Hypothalamus (tissue), 51 donors: ENCODE measurements at places on chromosomes 2 and 18.

DNA sequence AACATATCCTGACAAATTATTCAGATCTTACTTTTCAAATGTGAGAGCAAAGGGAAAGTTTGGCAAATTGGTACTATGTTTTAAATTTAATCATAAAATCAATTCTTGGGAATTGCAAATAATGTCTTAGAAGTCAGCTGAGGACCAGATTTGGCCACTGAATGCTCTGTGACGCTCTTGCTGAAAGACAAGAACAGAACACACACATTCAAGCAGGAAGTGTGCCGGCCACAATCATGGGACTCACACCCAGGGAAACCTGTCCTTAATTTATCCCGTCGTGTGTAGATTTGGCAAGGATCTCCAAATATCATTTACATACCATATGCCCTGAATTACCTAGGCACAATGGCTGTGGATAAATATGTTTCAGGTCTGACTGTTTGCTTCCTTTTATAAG, 253.1 kb downstream of the TCF4 start:
- peak; percentile 20 for DNase-seq

DNA sequence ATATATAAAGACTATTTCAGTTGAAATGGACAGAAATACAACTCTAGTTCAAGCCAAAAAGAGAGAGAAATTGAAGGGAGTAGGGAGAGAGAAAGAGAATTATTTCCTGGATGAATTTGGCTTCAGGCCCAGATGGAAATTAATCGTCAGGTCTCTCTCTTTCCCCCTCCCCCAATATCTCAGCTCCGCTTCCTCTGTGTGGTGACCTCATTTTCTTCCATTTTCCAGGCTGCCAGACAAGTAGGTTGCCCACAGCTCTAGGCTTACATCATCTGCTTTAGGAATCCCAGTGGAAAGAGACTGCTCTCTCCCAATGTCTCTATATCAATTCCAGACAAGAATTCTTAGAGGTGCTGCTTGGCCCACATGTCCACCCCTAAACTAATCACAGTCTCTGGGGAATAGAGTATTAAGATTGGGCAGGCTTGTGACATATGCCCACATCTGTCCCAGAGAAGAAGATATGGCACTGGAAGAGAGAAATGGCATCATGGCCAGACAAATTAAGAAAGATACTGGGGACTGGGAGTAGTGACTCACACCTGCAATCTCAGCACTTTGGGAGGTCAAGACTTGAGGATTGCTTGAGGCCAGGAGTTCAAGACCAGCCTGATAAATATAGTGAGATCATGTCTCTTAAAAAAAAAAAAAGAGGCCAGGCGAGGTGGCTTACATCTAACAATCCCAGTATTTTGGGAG, 37.2 kb upstream of the CFAP36 start:
- DNase-seq = no peak

DNA sequence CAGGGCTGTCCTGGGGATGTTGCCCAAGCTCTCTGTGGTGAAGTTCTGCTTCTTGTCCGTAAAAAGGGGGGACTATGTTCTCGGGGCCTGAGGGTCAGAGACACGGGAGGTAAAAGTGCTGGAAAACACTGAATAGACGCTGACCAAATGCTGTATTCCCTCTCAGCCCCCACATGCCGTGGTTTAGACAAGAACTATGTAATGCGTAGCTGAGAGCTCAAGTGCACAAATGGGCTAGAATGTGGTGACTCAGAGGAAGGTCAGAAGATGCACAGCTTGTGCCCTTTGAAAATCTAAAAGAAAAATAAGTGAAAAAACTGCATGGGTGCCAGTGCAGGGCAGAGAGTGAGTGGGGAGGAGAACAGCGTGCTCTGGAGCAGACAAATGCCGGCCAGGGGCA, 80.3 kb upstream of the MAP4K4 start:
- DNase-seq = no peak

DNA sequence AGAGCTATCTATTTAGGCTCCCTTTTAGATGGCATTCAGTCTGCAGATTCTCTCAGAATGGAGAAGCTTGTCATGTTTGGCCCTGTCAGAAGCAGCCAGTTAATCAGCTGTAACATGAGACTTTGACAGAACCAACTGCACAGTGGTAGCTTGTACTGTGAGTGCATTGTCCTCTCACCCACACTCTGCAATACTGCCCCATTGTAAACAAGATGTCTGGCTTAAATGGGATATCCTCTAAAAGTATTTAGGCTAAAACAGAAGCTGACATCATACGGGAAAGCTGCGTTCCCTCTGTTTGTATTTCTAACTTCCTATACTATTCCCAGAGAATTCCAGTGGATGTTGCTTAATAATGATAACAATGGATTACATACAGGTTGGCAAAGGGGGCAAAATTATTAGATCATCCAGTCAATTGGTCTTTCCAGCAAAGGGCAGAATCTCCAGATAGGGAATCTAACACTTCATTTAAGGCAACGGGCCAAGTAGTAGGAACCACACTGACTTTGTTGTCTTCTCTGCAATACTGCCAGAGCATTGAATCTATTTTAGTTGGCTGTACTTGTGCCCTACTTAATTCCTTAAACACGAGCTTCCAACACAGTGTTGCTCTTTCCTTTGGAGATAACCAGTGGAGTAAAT, 15.4 kb upstream of the STAT4 start:
- DNase-seq = no peak

DNA sequence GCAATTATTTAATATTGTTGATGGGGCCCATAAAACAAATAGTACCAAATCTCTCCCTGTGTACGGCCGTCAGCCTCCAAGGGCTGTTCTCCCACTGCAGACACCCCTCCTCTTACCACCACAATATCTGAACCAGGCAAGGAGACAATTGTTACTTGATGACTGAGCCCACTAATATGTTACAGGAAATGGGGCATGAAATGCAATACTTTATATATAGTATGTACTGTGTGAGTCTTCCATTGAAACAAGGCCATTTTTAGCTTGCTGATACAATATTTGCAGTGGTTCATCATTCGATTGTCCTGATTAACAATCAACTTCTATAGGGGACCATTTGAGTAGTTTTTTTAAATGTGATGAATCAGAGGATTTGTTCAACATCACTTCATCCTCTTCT, 307.3 kb downstream of the GBX2 start:
- no peak for DNase-seq

DNA sequence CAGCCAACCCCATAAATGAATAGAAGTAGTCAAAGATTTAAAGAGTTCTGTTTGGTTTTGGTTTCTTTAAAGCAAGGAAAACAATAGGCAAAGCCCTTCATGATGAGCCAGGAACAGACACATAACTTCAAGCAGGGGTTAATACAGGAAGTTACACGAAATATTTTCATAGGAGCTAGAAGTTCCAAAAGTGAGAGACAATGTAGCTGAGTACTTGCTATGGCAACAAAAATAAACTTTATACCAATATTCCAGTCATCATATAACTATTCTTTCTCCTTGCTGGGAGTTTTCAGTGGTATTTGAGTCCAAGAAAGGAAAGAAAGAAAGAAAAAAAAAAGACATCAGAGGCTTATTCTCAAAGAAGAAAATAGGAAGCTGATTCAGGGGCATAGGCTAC, 56.2 kb downstream of the COBLL1 start:
- no peak for DNase-seq

- DNase-seq = no peak
Measured at GRCh38 chr2:133602538-133602937, 34.3 kb upstream of the NCKAP5 start.

GRCh38 chr2:229169751-229170150, 101.3 kb downstream of the PID1 start:
- DNase-seq = no peak

DNA sequence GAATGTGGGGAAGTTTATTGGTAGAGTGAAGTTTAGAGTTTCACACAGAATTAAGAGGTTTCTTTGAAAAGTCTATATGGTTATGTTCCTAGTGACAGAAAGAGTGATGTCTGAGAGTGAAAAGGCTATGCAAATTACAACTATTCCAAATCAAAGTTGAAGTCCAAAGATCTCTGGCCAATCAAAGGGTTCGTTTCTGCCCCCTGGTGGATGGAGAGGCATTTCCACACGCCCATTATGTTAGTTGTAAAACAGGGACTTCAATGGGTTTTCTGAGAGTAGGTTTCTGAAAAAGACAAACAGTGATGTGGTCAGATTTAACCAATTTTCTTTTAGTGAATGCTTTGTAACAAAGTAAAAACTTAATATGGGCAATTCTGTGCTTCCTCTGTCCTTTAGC, 441.5 kb upstream of the POU3F3 start:
- no peak for DNase-seq

GRCh38 chr2:170180031-170180566, 2.2 kb downstream of the MYO3B start:
- DNase-seq = no peak

DNA sequence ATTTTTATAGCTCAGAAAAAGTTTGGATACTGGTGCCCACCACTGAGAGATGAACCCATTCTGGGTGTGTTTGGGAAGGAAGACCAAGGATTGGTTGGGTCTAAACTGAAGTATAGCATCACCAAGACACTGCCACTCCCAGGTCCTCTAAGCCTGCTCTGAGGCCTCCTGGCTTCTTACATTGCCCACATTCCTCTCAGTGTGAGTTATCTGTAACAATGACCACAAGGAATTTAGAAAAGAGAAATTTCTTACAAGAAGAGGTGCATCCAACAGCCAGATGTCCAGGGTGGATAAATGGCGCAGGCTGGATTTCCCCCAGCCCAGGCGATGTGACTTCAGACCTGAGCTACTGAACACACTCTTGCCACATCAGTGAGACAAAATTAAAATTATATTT, 1.6 kb upstream of the GPR45 start:
- no peak for DNase-seq

GRCh38 chr18:58058720-58059119, 14.7 kb downstream of the NEDD4L start:
- DNase-seq = no peak

DNA sequence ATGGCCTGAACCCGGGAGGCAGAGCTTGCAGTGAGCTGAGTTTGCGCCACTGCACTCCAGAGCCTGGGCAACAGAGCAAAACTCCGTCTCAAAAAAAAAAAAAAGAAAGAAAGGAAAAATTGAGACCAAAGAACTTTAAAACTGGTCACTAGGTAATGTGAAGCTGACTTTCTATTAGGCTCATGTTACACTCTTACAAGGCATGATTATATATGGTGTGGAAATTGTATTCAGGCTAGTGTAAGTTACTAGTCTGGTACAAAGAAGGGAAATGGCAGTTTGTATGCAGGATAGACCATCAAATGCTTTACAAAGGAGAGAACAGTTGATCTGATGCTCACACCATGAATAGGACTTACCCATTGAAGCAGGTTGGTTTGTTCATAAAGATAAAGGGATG, 35.4 kb upstream of the ARMC9 start:
- DNase-seq = no peak

DNA sequence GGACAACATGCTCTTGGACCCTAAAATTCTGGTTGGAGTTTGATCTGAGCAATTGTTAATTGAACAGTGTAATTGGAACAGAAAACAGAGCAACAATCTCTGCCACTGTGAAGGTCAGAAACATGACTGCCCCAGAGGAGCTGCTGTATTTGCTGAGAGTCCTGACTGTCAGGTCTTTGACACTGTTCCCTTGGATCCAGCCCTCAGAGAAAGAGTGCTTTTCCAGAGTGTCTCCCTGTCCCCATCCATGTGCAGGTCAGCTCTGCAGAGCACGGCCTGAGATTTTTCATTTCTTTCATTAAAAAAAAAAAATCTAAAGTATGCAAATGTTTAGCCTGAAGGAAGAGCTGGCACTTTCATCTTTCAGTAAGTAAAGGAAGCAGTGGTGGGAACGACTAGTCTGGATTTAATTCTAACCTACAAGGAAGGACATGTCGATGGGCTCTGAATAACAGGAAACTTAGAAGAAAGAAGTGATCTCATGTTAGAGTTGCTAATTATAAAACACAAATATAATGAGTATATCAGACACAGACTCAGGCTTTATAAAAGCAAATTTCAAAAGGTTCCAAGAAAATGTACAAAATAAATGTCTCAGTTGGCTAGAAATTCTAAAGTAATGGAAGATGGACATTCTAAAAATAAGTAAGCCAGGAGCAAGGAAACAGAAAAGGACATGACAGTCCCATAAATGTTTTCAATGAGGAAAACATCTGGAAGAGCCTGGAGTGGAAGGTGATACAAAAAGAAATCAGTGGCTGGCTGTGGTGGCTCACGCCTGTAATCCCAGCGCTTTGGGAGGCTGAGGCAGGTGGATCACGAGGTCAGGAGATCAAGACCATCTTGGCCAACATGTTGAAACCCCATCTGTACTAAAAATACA, 876.5 kb downstream of the EPHA4 start:
- no peak for DNase-seq

DNA sequence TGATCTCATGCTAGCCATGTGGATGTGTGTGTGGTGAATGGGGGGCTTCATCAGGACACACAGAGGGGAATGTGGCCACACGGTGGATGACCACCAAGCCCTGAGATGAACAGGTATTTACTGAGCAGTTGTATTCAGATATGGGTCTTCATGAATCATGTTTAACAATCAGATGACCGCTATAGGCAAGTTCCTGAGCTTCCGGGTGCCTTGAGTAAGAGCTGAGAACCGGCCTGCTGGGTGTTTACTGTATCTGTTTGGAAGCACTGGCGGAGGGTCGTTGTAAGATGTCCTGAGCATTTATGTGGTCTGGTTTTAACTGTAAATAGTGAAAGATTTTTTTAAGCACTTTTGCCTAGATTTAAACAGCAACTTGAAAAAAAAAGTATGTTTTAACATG, 43.9 kb downstream of the BOLA3 start:
- DNase-seq = no peak

GRCh38 chr2:197239434-197239833, 71.1 kb downstream of the ANKRD44 start:
- no peak for DNase-seq

DNA sequence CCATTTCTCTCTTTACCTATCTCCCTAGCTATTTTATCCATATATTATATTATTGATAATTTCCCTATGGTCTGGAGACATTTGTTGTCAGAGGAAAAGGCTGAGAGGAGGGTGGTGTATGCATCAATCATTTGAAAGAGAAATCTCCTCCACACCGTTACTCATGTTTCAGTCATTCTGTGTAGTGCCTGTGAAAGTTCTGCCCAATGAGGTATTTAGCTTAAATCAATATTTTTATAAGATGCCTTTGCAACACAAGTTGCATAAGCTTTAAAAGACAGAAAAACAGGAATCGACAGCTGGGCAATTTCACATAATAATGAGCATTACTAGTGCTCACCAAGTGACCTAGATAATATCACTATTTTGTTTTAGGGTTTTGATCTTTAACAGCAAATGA, 363.7 kb upstream of the FSIP2 start:
- no peak for DNase-seq

GRCh38 chr2:198141726-198142125, 337.3 kb downstream of the PLCL1 start:
- no peak for DNase-seq

DNA sequence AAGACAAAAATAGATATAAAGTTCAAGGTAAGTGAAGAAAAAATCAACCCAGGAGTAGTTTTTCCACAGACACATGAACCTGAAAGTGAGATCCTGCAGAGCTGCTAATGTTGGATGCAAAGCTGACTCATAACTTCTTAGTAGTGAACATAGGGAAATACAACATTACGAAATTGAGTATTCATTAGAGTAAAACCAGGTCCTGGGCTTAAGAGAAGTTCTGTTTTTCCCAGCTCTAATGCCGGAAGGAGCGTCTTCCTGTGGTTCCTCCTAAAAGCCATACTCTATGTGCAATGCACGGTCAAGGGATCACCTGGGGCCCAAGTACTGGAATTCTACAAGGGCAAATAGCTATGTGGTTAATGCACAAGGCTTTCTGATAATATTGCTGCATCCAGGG, 141.7 kb downstream of the RBMS1 start:
- no peak for DNase-seq
